NCI-H2081 (cell line): ENCODE measurements at places on chromosomes 2 and 18.
A peak's percentile ranks its signal among the peaks of the same experiment; 100 is the strongest.

DNA sequence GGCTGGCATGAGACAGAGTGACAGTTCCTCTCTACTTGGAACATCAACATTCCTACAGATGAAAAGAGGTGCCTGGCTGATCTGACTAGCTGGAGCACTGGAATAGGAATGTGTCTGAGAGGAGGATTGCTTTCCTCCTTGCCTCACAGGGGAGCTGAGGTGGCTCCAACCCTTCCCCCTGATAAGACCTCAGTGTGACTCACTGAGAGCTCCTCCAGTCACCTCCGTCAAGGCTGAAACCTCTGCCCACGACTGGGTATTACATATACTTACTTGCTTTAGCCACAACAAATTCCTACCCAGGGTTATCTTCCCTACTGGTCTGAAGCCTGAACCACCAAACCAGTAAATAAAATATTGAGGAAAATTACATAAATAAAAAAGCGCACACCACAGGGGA, 342.7 kb upstream of the REG3G start:
- DNase-seq: no peak

DNA sequence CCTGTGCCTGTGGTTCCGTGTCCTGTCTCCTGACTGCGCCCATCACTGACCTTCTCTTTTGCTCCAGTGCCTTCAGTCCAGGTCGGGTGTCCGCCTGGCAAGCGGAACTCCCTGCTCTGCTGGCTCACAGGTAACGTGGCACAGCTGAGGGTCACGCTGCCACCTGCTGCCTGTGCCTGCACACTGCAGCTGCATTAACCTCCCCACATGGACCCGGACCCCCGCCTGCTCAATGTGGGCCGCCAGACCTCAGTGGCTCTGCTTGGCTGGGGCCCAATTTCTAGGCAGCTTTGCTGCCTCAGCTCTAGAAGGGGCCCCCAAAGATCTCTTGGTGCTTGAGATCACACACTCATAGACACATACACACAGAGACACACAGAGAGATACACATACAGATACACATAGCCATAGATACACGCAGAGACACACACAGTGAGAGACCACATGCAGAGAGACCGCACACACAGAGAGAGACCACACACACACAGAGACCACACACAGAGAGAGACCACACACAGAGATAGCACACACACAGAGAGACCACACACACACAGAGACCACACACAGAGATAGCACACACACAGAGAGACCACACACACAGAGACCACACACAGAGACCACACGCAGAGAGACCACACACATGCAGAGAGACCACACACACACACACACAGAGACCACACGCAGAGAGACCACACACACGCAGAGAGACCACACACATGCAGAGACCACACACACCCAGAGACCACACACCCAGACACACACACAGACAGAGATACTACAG, 14.9 kb upstream of the CNNM3 start:
- DNase-seq: peak; percentile 65

- no peak for DNase-seq
Observed at GRCh38 chr18:332721-333510, 65.1 kb upstream of the THOC1 start.

- no peak for DNase-seq
Observed at GRCh38 chr2:14425869-14426268, 206.6 kb upstream of the LRATD1 start.

GRCh38 chr18:27823053-27823452, 353.9 kb downstream of the CDH2 start:
- no peak for DNase-seq

GRCh38 chr18:37270666-37271052, 294.9 kb downstream of the CELF4 start:
- no peak for DNase-seq

DNA sequence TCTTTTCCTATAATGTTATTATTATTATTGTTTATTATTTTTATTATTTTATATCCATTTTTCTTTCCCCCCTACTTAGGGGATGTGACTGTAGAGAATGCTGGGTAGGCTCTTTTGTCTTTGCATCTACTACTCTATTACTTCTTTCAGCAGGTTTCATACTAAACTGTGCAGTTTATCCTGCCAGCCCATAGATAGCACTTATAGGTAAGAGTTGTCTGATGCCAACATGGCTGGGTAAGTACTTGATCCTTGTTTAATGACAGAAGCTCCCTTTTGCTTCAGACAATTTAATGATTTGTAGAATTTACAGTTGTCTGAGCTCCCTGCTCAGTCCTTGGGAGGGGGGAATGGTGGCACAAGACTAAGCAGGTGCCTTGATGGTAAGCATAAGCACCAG, 262.9 kb upstream of the CDH2 start:
- no peak for DNase-seq

GRCh38 chr2:5315041-5315440, 377.1 kb upstream of the SOX11 start:
- peak; percentile 1 for DNase-seq

GRCh38 chr18:59697236-59697932, at the start of gene CCBE1:
CCBE1 (minus strand) TSS chr18:59697423.
- peak; percentile 57 for DNase-seq

- no peak for DNase-seq
Observed at GRCh38 chr2:166775176-166775575, 113.1 kb upstream of the XIRP2 start.

- peak; percentile 83 for DNase-seq
Observed at GRCh38 chr18:57209713-57210106, 62.8 kb downstream of the BOD1L2 start.

DNA sequence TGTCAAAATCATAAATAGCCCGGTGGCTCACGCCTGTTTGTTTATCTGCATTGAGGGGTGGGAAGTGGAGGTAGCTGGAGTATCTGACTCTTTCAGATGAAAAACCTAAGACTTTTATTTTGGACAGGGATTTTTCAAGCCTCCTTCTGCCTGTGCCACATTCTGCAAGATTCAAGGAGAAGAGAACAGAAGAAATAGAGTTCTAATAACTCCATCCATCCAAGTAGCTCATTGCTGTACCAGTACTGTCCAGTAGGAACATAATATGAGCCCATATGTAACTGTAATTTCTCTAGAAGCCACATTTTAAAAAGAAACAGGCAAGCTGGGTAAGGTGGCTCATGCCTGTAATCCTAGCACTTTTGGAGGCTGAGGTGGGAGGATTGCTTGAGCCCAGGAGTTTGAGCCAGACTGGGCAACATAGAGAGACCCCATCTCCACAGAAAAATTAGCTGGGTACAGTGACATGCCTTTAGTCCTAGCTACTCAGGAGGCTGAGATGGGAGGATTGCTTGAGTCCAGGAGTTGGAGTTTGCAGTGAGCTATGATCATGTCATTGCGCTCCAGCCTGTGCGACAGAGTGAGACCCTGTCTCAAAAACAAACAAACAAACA, 35.4 kb upstream of the NT5DC4 start:
- DNase-seq: no peak

DNA sequence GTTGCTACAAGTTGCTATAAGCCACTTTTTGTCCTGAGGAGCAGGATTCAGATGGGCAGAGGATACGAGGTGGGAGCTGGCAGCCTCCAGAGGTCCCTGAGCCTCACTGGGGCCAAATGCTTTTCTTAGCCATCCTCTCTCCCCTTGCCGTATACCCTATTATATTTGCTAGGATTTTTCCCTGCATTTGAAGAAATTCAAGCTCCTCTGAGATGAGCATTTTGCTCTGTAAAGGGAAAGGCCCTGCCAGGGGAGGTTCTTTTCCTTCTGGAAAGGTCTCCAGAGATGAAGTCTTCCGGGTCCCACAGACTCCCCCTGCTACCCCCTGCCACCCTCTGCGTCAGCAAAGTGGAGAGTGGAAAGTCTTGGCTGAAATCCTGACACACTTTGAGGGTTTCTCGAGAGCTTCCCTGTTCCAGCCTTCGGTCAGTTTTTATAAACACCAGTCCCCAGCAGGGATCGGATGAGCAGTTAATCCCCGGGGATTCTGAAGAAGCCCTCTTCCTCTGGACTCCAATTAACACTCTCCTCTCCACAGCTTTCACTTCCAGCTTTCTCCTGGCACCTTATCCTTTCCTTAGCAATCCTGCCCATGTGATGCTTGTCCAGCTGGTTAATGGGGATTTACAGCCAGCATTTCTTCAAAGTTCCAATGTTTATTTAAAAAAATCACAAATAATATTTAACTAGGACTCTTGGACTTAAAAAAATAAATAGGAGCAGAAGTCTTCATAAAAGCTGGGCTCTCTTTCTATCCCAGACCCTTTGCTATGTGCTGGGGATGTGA, 13.1 kb downstream of the CYRIA start:
- DNase-seq: no peak

- DNase-seq: no peak
Observed at GRCh38 chr18:79983253-79983652, 5.1 kb downstream of the TXNL4A start.

DNA sequence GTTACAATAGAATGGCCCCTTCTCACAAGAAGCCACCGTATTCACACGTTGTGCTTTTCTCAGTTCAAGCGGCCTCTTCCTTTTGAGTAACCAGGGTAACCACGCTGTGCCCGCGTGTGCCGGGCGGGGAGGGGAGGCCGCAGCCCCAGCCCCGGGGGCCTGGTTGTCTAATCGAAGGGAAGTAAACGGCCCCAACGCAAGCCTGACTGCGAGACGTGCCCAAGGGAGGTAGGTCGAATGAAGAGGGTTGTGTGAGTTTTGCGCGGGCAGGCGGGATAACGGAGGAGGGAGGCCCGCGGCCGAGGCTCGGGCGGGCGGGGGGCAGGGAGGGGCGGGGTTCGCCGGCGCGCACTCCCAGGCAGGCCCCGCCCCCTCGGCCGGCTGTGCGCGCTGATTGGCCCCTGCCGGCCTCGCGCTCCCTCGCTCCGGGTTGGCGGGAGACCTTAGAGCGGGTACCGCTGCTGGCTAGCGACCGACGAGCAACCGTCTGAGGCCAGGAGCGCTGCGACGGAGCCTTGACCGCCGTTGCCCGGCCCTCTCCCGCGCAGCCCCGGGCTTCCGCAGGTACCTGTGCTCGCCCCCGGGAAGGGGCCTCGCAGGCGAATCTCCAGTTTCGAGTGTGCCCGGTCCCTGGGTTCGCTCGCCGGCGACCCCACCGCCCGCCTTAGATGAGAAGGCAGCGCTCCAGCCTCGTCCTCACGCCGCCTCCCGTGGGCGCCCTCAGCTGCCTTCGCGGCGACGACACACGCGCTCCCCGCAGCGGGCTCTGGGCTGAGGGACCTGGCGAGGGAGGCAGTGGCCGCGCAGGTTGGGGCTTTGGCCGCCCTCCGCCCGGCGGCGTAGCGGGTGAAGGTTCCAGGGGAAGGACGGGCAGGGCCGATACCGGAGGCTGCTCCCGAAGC, at the start of gene SPDYA:
SPDYA (plus strand) TSS at position 451 of the 902 bp plus-strand sequence. CDS start 5,181 bp downstream, outside the sequence.
- DNase-seq: no peak

GRCh38 chr2:17231394-17231965, 286.8 kb downstream of the RAD51AP2 start:
- no peak for DNase-seq

DNA sequence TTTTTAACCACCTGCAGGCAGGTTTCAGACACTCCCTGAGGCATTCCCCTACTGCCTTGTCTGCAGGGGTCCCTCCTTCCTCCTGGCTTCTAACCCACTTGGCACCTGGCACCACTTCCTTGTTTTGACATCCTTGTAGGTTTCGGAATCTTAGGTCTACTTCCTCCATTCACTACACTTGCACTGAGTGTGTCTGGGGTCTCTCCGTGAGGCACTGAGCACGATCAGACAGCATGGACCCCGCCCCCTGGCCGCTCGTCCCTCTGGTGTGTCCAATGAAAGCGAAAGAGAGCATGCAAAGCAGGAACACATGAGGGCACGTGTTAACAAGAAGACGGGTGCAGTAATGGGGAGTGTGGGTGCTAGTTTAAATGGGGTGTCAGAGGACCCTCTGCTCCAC, 63.8 kb downstream of the HAUS1 start:
- no peak for DNase-seq

- no peak for DNase-seq
Observed at GRCh38 chr18:78566720-78567119, 412.9 kb upstream of the SALL3 start.

- no peak for DNase-seq
Observed at GRCh38 chr2:120447127-120447785, 101.3 kb downstream of the INHBB start.

- peak; percentile 19 for DNase-seq
Observed at GRCh38 chr18:54671291-54671881, 80.3 kb downstream of the DYNAP start.

DNA sequence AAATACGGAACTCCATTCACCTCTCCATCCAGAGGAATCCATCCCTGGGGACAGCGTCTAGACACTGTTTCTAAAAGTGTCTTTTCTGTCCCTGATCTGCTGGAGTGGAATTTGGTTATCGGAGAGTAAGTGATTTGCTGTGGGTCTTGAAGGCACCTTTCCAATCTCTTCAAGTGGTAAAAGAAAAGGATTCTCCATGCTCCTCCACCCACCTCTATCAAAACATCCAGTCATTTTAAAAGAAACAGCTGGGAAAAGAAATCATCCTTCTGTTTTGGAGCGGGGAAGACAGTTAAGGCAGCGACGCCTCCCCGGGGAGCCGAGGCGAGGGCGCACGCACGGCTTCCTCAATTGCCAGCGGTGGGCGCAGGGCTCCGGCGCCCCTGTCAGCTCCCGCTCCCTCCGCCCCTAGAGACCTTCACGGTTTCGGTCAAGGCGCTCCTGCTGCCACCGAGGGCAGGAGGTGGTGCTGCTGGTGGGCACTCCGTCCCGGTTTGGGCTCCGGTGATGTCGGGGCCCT, 547 bp downstream of the SLC35F5 start:
- DNase-seq: peak; percentile 45

- DNase-seq: peak; percentile 19
Observed at GRCh38 chr18:30889519-30890301, 152.8 kb downstream of the DSC3 start.

DNA sequence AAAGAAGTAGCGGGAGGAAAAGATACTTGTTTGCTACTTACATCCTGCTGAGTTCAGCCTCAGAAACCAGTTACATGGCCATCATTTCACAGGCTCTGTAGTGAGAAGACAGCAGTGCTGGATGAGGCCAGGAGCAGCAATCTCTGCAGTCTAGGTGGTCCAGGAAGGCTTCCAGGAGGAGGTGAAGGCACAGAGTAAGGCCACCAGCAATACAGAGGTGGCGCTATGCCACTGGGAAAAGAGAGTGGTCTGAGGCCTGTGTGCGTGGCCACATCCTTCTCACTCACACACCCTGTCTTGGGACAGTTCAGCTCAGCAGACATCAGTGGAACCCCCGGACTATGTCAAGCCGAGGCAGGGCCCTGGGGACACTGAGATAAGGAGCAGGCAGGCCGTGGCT, 162.7 kb downstream of the KLHL29 start:
- peak; percentile 33 for DNase-seq

- peak; percentile 44 for DNase-seq
Observed at GRCh38 chr18:74342416-74343043, 26.9 kb downstream of the C18orf63 start.

GRCh38 chr2:55364189-55365055, 55.2 kb downstream of the CCDC88A start:
- no peak for DNase-seq
